Stimulated activated CD8-positive, alpha-beta memory T cell treated with anti-CD3 and anti-CD28 coated beads, Interleukin-4, amount 100 ng/mL, for 1 hour (primary cell): ENCODE measurements at places on chromosomes 11 and 22.
A peak's percentile ranks its signal among the peaks of the same experiment; 100 is the strongest.

DNA sequence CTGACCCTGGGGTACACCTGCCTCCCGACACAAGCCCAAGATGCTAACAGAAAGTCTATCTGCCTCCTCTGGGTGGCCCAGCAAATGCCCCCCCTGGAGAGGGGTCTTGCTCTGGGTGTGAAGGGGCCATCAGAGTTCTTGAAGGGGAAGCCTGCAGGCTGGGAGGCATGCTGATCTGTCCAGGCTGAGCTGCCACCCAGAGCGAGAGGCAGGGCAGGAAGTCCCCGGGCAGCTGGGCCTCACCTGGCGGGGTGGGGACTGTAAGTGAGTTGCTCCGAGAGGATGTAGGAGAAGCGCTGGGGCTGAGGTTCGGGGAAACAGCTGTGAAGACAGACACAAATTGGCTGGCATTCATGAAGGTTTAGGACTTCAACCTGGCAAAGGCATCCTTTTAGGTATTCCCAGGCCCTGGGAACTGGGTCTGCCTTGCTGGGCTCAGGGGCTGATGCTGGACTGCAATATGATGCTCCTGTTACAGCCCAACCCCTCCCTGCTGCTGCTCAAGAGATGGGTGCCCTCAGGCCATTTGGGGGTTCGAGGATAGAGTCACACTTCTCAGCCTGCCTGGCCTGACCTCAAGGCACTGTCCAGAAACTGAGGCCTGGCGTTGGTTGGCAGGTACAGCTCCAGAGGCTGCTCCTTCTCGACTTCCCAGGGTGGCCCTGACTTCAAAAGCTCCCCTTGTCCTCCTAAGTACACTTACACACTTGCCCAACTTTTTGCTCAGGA lies 60.2 kb upstream of the LYVE1 start:
- no peak for DNase-seq

GRCh38 chr11:10993640-10994039 lies 135.8 kb upstream of the ZBED5 start:
- DNase-seq = no peak

DNA sequence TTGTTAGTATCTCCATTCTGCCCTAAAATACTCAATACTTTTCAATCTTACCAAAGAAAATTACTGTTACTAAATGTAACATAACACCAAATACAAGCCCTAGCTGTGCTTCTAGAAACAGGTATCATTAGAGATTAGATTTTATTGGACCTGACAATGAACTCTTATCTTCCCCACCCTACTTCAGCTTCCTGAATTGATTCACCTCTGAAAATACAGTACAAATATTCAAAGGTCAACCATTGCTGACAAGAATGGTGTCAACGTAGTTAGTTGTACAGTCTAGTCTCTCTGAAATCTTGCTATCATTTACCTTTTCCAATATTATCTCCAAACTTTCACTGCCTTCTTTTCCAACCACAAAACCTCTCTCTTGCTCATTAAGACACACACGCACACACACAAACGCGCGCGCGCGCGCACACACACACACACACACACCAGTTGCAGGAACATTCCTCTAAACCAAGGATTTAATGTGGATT lies 22.4 kb downstream of the LRRC4C start:
- DNase-seq = no peak

DNA sequence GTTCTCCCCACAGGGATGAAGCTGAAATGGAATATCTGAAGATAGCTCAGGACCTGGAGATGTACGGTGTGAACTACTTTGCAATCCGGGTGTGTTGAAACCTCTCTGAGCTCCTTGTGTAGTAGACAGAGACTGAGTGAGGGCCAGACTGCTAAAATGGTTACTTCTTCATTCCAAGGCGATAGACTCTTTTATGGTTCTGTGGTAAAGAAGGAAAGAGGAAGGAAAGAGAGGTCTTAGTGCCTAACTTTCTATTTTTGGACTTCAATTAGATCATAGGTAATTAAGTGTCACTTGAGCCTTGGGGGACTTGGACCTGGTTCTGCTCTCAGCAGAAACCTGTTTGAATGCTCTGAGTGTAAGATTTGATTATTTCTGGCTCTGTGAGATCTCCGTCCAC lies 54.7 kb downstream of the NF2 start:
- no peak for DNase-seq

DNA sequence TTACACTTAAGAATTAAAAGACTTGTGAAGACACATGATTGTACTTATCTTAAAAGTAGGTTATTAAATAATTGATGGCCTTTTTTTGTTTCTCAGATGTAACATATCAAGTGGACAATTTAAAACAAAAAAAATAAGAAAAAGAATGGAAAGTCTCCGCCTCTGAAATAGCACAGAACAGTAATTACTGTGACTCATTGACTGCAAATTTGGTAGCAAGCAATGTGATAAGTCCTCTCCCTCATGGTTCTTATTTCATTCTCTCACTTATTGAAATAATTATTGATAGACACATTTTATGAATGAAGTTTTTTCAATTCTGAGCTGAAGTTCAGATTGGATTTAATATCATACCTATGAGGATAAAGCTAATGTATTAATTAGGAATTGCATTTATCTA lies 717.9 kb upstream of the LUZP2 start:
- no peak for DNase-seq

DNA sequence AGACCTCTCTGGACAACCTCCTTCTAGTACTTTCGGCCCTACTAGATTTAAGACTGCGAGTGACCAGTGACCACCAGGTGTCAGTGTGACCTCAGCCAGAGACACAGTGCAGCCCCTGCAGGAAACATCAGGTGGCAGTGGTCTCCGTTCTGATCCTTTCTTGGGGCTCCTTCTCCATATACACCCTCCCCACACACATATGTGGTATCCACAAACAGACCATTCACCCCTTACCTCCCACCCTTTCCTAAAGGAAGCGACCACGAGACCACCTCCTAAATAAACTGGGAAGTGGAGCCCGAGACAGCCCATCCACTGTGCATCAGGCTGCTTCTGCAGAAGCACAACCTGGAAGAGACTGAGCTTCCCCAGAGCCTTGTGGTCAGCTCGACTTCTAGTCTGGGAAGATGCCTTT lies 38.5 kb upstream of the CYP2D6 start:
- DNase-seq = peak; percentile 21

GRCh38 chr11:96008161-96008720 lies 84.3 kb upstream of the MTMR2 start:
- DNase-seq = no peak

DNA sequence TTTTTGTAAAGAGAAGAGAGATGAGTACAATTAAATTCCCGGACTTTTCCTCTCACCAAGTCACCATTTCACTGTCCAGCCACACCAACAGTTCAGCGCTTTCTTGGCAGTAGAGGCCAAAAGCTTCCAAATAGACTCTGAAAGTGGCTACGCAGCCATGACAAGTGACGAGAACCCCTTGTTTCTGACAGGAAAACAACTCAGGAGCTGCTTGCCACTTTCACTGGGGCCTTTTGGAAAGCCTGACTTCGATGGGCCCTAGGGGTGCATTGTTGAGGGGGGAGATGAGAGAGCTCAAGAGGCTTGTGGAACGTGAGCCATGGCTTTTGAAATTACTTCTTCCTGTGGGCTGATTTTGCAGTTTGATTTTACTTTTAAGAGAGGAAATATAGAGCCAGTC lies 422.1 kb upstream of the FAT3 start:
- no peak for DNase-seq

DNA sequence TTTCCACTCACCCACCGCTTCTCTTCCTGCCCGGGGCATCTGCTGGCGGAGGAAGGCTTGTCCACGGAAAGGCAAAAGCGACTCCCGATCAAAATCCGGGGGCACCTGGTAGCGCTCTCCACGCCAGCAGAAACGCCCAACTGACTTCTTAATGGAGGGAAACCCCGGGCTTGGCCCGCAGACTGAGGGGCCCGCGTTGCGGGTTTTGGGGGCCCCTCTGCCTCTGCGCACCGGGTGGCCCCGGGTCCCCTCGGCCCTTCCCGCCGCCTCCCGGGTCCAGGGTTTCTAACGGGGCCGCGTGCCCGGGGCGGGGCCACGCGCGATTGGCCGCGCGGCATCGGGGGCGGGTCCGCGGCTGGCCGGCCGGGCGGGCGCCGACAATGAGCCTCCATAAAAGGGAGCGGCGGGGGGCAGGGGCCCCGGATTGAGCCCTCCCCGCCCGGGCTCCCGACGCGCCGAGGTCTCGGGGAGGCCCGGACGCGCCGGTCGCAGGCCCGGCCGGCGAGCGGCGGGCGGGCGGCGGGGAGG lies at the start of gene SPINDOC:
TSS of gene SPINDOC (plus strand) at position 422 of the 528 bp plus-strand sequence. CDS start 231 bp downstream, outside the sequence.
- DNase-seq = no peak

- no peak for DNase-seq
Measured at GRCh38 chr11:47606731-47607130, 12.5 kb upstream of the C1QTNF4 start.

DNA sequence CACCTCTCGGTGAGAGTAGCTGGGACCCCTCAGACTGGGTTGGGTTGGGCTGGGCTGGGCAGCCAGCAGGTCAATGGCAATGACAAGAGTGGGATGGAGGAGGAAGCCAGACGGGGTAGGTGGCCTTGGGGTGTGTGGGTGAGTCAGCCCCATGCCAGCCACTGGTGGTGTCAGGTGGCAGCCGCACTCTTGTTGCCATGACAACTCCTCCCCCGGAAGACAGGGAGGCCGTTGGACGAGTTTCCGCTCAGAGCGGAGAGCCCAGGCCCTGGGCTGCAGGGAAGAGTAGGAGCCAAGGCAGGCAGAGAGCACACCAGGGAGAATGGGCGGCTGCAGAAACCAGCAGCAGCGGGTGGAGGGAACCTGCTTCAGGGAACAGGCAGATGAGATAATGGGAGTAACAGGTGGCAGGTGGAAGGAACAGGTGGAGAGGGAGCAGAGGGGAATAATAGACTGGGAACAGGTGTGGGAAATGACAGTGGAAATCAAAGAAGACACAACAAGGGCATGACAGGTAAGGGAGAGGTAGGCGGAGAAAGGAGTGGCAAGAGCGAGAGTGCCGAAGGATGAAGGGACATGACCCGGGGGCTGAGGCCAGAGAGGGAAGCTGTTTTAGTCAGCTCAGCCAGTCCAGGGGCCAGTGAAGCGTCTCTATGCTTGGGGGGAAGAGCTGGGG lies 8.7 kb downstream of the SPTBN2 start:
- no peak for DNase-seq

DNA sequence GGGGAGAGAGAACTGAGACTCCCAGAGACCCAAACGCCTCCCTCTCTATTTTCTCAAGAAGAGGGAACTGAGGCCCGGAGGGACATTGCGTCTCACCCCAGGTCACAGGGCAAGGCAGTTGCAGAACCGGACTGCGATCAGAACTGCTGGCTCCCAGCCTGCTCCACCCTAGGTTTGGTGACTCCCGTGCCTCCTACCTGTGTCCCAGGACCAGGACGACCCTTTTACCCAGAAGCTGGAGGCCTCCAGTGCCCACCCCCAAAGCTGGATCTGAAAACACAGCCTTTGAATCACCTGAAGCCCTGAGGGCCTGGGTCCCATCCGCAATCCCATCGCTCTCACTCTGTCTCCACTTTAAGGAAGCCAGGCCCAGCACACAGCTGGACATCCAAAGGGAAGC lies 1.4 kb downstream of the GSTT4 start:
- DNase-seq = no peak

DNA sequence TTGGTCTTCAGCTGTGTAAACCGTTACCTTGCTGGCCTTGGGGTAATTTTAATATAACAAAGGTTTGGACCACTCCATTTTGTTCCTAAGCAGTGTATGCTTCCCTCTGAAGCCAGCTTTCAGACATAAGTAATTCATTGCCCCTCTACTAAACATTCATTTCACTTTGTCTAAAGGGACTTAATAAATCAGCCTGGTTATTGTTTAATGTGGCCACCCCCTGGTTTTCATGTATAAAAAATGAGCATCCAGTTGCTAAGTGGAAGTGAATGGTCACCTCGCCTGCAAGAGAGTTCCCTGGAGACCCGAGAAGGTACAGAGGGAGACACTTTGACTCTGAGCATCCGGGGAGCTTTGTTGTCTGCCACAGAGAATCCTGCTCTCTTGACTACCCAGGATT lies 3.9 kb downstream of the ABTB2 start:
- DNase-seq = no peak

- no peak for DNase-seq
Measured at GRCh38 chr11:118005224-118006152, 19.3 kb downstream of the IL10RA start.

- DNase-seq = no peak
Measured at GRCh38 chr11:20670932-20671403, 1.6 kb downstream of the NELL1 start.

DNA sequence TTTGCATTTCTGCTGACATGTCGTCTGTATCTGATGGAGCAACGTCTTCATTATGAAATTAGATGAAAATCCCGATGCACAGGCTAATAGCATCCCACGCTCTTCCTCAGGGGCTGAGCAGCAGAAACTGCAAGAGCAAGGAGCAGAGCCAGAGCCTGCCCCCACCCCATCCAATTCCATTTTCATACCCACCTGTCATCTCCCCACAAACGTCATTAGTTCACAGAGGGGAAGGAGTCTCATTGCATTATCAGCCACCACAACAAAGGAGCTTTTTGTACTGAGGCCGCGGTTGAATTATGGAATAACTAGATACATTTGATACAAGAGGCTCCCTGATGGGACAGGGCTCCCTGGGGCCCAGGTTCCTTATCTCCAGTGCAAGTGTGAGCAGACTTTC lies 515.0 kb downstream of the NTM start:
- DNase-seq = no peak

- no peak for DNase-seq
Measured at GRCh38 chr22:47921906-47922305, 1159.5 kb downstream of the TBC1D22A start.
